ENCODE measurements at places on chromosomes 1 and 21.

DNA sequence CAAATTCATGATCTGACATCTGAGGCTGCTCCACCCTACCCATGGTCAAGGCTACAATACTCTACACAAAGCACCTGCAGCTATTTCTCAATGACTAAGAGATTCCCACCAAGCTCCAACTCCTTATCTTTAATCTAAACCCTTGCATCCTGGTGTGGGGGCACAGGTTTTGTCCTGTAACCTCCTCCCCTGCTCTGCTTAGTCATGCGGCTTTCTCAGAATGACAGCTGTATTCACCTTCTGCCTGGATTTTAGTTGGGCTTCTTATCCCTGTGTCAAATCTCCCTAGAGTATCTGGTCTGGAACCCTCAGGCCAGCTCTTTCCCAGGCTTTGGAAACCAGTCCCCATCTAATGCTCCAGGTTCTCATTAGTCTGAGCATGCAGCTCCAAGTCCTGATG, 159.0 kb downstream of the BARHL2 start:
- no peak for DNase-seq

DNA sequence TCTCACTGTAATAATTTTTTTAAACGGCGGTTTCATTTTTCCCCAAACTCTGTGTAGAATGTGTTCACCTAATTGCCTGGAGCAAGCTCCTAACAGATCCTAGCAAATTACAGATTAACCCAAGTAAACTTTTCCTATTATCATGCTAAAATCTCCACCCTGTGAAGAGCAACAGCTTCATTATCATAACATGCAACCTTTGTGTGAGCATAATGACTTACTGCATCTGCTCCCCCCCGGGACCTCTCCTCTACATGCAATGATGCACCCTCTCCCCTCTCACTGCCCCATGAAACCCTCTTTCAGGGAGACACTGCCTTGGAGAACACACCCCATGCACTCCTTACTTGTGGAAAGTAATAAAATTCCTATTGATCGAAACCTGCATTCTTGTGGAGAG, 717.0 kb upstream of the TMPRSS15 start:
- DNase-seq, result no peak

DNA sequence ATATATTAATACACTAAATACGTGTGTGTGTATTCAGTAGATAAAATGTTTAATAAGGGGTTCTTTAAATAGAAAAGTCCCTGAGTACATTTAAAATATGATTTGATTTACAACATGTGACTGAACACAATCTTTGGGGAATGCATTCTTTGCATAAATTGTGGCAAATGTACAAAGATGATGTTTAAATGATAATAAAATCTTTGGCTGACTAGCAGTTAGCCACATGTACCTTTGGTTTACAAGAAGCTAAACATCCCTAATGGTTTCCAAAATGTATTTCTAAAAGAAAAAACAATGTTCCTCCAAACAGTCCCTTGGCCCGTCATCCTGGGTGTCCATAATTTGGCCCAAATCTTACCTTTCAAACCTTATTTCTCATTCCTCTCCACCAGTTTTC, 106.4 kb upstream of the MARK1 start:
- DNase-seq, result no peak

DNA sequence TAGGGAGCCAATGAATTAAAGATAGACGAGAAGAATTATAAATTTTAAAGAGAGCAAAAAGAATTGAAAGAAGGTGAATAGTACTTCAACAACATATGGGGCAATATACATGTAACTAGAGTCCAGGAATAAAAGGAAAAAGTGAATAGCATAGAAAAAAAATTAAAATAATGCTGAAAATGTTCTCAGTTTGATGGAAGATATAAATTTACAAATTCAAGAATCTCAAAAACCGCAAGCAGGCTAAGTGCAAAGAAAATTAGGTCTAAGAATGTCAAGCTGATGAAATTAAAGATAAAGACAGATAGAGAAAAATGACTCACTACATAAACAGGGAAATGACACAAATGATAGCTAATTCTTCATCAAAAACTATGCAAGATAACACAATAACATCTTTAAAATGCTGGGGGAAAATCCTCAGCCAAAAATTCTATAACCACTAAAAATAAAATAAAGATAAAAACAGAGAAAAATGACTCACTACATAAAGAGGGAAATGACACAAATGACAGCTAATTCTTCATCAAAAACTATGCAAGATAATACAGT, 326.3 kb downstream of the TBX15 start:
- peak; percentile 78 for DNase-seq

- DNase-seq, result no peak
These were observed 2.6 kb downstream of the LEFTY1 start for GRCh38 chr1:225886159-225887029.

DNA sequence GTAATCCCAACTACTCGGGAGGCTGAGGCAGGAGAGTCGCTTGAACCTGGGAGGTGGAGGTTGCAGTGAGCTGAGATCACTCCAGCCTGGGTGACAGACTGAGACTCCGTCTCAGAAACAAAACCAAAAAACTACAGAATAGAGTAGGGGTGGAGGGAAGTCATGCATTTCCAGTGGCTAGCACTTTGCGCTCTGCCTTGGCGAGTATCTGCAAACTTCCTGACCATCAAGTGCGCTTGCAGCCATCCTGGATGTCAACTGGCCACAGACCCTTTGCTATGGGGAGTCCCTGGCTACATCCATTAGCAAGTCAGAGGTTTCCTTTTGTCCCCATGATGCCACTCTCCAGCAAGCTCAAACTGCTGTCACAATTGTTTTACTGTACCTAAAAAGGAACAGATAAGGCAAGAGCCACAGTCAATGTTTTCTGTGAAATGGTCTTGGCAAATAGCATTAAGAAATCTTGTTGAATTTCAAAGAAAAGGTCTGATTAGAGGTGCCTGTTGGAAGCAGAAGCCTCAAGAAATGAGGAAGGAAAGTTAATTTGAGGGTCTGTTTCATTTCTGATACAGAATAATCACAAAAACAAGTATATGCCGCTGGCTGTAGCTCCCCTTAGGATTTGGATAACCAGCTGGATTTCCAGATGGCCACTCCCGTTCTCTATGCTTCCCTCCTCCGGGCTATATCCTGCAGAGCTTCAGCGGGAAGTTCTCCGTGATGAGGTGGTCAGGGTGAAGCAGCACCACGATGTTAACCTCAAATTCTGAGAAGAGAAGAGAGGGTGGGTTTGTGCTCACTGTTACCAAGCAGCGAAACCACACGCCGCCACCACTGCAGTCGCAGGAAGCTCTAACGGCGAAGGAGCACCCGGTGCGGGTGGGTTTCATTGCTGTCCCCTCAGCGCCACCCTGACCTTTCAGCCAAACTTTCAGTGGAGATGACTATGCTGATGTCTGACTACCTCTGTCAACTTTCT, 42.0 kb downstream of the VPS26C start:
- DNase-seq, result no peak

DNA sequence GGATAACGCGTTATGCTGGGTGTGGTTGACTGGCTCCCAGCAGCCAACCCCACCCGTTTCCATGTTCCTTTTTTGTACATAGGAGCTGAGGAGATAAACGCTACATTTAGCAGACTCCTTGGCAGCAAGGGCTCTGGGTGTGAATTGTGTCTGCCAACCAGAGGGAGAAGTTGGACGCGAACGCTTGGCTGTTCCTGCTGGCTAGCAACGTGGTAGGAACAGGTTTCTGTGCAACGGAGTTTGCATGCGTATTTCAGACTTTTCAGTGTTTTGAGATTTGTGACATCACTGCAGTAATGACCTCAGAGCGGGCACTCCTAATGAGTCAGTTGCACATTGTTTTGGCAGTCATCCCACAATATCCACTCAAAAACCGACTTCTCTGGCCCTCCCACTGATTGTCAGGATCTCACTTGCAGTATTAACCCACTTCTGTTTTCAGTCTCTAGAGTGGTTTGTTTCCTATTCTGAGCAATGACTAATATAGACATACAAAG, 98.7 kb upstream of the RGS1 start:
- DNase-seq, result no peak

GRCh38 chr21:39108291-39109162, 74.7 kb downstream of the PSMG1 start:
- no peak for DNase-seq

DNA sequence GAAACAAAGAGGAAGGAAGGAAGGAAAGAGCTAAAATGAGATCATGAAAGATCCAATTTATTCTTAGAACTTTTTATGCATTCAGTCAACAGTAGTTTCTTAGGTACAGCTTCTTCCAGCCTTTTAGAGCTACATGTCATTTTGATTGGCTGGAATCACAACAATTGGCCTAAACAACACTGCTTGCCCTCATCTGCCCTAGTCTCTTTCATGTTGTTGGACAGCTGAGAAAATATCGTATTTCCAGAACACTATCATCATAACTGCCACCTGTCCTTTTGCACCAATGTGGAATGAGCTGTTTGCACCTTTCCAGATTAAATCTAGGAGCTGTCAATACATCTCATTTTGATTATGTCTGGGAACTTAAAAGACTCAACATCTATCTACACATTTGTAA, 161.7 kb downstream of the TGFBR3 start:
- DNase-seq, result no peak

- DNase-seq, result no peak
These were observed 430.9 kb downstream of the HLX start for GRCh38 chr1:221310180-221310579.

DNA sequence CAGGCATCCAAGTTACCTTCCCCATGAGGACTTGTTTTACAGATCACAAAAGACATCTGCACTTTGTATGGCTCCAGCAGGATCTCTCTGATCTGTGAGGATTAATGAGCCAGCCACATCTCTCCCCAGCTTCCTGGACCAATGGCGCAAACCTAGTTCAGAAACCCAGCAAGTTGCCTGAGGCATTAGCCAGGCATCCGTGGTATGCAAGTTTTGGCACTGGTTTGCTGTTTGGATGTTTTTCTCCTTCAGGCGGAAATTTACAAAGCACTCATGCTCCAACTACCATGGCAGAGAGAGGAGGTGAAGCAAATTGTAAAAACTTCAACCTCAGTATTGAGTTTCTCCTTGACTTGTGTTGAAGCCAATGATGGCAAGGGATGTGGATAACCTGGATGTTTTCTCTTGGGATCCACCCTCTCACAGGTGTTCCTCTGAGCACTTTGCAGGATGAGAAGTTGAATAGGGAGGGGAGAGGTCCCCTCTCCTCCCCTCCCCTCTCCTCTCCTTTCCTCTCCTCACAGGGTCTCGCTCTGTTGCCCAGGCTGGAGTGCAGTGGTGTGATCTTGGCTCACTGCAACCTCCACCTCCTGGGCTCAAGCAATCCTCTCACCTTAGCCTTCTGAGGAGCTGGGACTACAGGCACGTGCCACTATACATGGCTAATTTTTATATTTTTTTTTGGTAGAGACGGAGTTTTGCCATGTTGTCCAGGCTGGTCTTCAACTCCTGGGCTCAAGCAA, 25.6 kb upstream of the ENO1 start:
- DNase-seq, result peak; percentile 97

- DNase-seq, result no peak
These were observed 9.7 kb downstream of the KLHDC8A start for GRCh38 chr1:205346956-205347574.

GRCh38 chr1:202844259-202844658, 33.5 kb downstream of the PCAT6 start:
- DNase-seq, result no peak

DNA sequence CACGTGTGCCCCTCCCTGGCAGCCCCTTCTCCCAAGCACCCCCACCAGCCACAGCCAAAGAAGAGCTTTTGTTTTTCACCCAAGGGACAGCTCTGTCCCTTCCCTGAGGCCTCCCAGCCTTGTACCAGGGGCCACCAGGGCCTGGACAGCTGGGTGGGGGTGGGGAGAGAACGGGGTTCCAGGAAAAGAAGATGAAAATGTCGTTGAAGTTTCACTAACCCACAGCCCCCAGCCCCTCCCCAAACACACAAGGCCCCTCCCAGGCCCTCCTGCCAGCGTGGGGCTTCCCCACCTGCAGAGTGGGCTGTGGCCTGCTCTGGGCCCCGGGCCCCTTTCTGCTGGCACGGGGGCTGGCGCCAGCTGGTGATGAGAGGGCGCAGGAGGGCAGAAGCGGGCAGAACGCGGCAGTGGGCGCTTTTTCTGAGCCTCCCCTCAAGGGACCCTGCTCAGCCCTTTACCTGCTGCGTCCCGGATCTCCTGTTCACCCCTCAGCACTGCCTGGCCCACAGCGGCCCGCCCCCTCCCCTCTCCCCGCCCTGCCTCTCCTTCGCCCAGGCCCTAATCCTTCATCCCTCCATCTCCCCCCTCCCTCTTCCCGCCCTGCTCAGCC, 5.5 kb upstream of the ANKRD65 start:
- DNase-seq, result no peak

- DNase-seq, result no peak
These were observed 113.1 kb downstream of the FGGY start for GRCh38 chr1:59409986-59410385.

DNA sequence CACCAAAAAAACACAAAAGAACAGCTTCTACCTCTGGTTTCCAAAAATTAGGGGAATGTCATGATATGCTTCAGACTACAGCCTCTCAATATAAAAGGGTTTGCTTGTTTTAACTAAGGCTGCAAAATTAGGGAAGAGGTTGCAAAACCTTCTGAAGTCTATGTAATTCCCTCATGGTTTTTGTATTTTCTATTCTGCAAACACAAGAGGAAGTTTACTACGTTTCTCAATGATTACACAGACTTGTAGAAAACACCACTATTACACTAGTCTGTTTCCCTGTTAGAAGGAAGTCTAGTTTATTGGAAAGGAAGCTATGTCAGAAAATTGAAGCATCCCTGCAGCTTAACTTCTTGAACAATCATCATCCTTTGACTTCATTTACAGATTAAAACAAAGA, 229.7 kb upstream of the FMN2 start:
- no peak for DNase-seq

DNA sequence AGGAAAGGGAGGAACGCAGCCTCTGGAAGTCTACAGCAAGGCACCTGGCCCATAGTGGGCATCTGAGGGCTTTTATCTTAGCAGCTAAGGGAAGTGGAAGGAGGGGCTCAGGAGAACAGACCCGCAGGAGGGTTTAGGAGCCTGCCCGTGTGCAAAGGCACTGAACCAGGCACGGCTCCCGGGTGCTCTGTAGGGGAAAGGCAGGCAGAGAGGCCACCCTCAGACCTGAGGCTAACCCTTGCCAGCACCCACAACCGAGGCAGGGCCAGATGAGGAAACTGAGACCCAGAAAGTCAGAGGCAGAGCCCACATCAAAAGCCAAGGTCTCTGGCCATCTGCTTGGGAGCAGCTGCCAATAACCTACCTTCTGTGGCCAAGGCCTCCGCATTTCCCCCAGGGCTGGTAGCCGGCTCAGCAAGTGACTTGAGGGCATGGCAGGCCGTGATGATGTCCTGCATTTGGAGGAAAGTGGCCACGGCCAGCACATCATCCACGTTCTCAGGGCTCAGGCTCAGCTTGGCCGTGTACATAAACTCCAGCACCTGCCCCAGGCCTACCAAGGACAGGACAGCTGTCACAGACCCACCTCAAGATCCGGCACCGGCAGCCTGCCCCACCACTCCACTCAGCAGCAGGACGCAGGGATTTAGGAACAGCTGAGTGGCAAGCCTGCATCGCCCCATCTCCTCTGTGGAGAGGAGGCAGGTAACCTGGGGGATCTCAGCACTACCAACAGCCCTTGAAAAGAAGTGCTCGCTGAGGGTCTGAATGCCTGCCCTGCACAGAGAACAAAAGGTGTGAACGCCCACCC, 29.1 kb downstream of the ZBTB17 start:
- no peak for DNase-seq
